ENCODE measurements at places on chromosomes 6 and 20. TPM values are rescaled to one million over a fixed set of nuclear protein-coding genes. Genes with fewer than 3 reads are reported as not detected.

DNA sequence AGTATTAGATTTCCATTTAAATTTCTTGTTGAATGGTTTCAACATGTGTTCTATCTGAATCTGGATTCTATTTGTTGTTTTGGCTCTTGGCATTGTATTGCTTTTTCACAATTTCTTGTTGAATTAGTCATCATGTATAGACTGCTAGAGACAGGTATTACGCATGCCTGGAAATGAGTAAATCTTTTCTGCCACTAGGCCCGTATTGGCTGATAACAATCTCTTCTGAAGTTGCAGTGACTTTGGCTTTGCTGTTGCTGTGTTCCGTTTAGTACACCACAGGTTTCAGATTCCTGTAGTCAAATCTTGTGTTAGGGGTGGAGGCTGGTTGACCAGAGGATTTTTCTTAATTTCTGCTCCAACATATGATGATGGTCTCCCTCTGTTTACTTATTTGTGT lies 1339.4 kb downstream of the GRIK2 start:
- no peak for DNase-seq

OVOL2 gene
- 11.1 TPM for total RNA-seq

DNA sequence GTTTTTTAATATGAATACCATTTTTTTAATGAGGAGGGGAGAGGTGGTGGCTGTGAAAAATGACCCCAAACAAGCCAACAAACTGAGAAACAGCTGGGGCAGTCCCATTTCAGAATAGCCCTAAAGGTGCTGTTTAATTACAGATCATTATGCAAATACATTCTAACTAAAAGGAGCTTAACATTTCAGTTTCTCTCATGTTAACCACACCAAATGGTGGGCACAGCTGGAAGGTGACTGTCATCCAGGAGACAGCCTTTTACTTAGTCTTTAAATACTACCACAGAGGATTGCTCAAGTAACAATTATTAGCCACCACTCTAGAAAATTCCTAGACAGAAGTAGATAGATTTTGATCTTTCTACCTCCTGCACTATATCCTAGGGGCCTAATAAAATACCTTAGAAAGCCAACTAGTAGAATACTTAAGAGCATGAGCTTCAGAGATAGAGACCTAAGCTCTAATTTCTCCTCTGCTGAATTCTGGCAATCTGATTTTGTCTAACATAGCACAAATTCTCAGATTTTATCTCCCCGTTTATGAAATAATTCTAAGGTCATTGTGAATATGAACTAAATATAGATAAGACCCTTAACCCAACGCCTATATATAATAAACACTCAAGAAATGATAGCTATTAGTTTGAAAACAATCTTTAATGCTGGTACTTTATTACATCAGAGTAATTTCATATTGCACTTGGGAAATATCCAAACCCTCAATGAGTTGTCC lies 615.1 kb upstream of the NRSN1 start:
- DNase-seq, result no peak

SYCP2L gene
- 0.37 TPM for total RNA-seq

DNA sequence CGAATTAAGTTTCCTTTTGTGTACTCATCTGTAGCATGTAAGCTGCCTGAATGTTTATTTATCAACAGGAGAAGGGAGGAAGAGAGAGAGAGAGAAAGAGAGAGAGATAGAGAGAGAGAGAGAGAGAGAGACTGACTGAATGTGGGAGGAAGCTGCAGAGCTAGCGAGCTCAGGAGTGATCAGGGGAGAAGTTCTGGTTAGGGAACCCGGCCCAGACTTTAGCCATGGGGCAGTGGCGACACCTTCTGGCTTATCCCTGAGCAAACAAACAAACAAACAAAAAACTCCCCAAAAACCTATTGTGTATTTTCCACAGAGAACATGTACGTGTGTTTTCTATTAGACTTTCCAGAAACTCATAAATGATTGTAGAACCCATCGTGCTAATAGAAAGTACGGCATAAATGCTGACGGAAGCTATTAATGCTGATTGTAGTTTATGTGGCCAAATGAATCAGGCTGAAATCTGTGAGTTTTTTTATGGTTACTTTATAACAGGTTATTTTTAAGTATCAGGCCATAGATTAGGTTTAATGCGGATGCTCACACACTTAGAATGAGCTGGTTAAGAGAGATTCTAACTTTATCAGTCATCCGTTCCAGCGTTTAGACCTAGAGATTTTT lies 92.8 kb downstream of the CLIC5 start:
- DNase-seq, result peak; percentile 57

DACT2 gene
- total RNA-seq, result 3.2 TPM

GRCh38 chr6:328136-328670 lies 35.9 kb downstream of the DUSP22 start:
- DNase-seq, result no peak

DNA sequence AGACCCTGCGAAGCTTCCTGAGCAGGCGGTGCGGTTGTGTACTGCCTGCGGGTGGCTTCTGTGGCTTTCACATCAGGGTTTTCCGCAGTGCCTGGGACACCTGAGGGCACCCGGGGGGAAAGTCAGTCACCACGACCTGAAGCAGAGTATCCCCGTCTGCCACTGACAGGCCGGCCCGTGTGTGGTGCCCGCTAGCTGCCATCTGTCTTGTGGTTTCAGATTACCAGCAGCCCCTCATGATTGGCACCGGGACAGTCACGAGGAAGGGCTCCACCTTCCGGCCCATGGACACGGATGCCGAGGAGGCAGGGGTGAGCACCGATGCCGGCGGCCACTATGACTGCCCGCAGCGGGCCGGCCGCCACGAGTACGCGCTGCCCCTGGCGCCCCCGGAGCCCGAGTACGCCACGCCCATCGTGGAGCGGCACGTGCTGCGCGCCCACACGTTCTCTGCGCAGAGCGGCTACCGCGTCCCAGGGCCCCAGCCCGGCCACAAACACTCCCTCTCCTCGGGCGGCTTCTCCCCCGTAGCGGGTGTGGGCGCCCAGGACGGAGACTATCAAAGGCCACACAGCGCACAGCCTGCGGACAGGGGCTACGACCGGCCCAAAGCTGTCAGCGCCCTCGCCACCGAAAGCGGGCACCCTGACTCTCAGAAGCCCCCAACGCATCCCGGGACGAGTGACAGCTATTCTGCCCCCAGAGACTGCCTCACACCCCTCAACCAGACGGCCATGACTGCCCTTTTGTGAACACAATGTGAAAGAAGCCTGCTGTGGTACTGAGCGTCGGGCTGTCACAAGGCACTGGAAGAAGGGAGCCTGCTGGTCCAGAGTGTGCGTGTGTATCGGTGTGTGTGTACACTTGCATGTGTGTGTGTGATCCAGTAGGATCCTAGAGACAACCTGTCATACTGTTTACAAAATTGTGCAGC lies 54.4 kb downstream of the GOPC start:
- peak; percentile 29 for DNase-seq

DNA sequence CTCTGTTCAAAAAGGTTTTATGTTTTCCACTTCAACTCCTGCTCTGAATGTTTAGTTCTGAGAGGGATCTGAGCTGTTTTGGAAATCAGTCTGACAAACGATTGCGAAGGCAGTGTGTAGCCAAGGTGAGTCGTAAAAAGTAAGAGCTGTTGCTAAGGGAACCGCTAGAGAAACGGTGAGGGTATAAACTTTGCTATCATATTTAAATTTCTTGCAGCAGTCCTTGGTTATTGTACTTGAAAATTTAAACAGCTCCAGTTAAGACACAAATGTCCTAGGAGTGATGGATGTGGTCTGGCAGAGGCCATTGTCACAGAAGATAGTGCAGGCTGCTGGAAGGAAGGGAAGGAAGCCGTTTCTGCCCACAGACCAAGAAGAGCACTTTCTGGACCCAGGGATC lies 64.9 kb upstream of the CITED2 start:
- no peak for DNase-seq

XKR7 gene
- not detected for total RNA-seq

DNA sequence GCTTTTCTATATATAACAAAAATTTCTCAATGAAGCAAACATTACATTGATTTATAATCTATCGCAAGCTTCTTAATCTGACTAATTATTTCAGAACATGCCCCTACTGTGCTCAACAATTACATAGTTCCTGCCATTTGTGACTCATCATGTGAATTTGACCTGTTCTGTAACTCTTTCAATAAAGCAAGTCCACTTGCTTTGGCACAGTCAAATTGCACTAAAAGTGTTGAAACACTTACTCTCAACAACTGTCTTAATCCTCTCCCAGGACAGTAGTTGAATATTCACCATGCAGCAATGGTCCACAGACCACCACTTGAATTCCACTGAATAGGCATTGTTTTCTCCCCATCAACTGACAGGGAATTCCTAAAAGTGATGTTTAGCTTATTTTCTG lies 67.7 kb upstream of the SPTLC3 start:
- no peak for DNase-seq

- no peak for DNase-seq
These were observed 953.7 kb upstream of the MANEA start for GRCh38 chr6:94623586-94623985.

MCCD1 gene
- total RNA-seq, result not detected

DNA sequence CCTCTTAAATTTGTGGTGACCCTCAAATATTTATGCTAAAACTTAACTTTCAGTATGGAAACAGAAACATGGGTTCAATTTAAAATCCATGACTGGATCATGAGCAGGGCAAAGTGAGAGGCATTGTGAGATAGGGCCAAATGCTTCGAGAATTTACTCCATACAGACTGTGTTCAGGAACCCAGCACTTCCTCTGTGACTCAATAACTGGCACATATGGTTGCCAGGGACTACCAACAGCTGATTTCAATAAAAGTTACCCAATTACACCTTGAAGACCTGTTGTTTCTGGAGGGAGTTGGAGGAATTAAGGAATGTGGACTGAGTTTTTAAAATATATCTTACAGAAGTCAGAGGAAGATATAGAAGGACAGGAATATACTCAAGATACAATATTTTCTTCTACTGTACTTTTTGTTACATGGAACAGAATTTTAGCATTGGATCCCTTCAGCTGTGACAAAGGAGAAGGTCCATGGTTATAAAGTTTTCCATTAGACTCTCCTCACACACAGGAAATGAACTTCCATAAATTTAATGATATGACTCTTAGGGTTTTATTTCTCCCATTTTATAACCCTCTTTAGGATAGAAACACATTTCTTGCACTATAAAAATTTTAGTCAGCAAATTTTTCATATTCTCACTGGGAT lies 258.5 kb downstream of the KHDC1L start:
- no peak for DNase-seq

PNPLA1 gene
- 0.14 TPM for total RNA-seq

GRCh38 chr20:38112930-38113294 lies 52.2 kb downstream of the TGM2 start:
- DNase-seq, result peak; percentile 8

GRCh38 chr20:14745830-14746229 lies 408.4 kb upstream of the FLRT3 start:
- DNase-seq, result no peak

- peak; percentile 14 for DNase-seq
These were observed 257.8 kb upstream of the KCNQ5 start for GRCh38 chr6:72363844-72364740.

- DNase-seq, result no peak
These were observed 55.1 kb upstream of the SAMD5 start for GRCh38 chr6:147453361-147453760.

SNX9 gene
- total RNA-seq, result 56.7 TPM

- DNase-seq, result no peak
These were observed 21.8 kb upstream of the BTBD3 start for GRCh38 chr20:11895861-11896387.

ADGRF1 gene
- total RNA-seq, result 10.4 TPM

AIF1 gene
- 26.8 TPM for total RNA-seq

GRCh38 chr6:29674008-29674407 lies 6.9 kb downstream of the ZFP57 start:
- DNase-seq, result no peak

DNA sequence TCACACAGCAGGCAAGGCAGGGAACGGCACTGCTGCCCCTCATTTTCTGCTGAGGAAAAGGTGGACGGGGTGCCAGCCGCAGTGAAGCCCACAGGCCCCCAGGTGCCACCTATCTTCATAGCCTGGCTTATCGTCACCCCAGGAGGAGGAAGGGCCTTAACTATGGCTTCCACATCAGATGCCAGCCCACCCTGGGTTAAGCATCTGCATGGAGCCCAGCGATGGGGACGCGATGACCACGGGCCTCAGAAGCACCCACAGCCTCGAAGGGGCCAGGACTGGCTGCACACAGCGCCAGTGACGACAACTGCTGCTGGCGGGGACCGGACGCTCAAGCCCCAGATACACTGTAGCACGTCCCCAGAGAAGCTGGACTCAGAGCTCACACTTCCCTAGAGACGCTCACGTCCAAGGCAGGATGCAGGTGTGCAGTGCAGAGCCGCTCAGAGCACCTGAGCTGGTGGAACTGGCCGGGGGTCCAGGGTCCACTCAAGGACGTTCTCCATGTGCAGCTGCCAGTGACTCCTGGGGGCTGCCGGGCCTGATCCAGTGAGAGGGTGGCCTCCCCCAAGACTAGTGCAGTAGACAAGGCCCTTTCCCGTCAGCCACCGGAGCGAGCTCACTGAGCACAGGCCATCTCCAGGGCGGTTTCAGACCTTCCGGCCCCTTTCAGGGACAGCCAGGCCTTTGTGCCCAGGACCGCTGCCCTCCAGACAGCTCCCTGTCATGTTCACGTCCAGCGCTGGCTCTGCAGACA lies 83.0 kb downstream of the YTHDF1 start:
- no peak for DNase-seq

- no peak for DNase-seq
These were observed 5.4 kb downstream of the SERINC3 start for GRCh38 chr20:44516491-44516890.

GPX5 gene
- not detected for total RNA-seq

PFDN4 gene
- total RNA-seq, result 22.2 TPM

C2 gene
- total RNA-seq, result 14.8 TPM

DNA sequence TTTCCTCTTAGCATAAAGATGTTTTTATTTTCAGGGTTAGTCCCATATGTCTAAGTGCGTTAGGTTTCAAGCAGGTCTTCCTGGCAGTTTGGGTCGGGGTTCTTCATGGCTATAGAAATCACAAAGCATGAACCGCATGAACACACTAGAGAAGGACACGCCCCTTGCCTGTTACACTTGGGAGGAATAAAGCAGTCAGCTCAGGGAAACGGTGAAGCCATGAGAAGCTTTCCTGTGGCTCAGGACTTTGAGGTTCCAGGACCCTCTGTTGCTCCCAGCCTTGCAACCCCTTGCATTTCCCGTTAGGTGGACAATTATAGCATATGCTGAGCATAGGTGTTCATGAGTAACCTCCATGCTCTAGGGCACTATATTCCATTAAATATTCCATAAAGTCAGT lies 96.7 kb downstream of the SYCP2 start:
- DNase-seq, result no peak

CDH4 gene
- total RNA-seq, result 3.5 TPM

DNA sequence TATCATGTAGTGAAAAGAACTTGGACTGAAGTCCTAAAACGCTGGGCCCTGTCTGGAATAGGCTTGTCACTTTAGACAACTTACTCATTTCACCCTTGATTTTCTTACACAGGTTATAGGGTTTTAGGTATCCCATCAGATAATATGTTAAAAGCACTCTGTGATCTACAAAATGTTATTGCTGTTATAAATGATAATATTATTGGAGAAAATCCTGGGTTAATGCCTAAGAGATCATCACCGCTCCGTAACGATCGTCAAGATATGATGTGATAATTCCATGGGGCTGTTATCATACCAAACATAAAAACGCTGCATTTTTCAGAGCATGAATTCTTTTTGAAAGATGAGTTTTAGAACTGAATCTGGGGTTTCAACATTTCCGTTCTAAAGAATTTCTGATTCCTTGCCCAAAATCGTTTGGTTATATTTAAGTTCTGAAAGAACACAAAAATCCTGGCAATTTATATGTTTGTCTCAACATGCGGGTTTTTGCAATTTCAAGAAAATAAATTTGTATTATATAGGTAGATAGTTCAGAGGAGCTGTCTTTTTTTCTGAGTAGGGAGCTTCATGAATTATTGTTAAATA lies 154.8 kb downstream of the FOXC1 start:
- DNase-seq, result no peak
